ENCODE measurements at places on chromosomes 2 and 18.

GRCh38 chr2:6771634-6772611, 93.8 kb downstream of the CMPK2 start:
- no peak for DNase-seq

GRCh38 chr18:24417480-24417879, 9.0 kb upstream of the IMPACT start:
- DNase-seq: no peak

GRCh38 chr2:98140210-98140609, 53.2 kb downstream of the VWA3B start:
- no peak for DNase-seq

GRCh38 chr18:58596265-58596681, 32.6 kb downstream of the ALPK2 start:
- DNase-seq: no peak

DNA sequence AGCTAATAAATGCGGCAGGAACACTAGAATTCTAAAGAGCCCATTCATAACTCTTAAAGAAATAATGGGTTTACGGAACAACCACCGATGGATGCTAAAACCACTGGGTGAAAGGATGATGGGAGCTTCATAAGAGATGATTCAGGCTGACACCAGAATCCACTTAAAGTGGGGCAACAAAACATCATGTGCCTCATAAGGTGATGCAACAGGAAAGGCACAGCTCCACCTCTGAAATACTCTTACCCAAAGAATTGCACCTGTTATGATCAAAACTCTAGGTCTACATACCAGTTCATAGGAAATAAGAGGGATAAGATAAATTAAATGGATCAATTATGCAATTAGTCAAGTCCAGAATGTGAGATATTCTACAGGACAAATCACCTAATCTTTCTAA, 131.4 kb downstream of the DHRS9 start:
- DNase-seq: no peak
